ENCODE measurements at places on chromosomes 12 and 14.

DNA sequence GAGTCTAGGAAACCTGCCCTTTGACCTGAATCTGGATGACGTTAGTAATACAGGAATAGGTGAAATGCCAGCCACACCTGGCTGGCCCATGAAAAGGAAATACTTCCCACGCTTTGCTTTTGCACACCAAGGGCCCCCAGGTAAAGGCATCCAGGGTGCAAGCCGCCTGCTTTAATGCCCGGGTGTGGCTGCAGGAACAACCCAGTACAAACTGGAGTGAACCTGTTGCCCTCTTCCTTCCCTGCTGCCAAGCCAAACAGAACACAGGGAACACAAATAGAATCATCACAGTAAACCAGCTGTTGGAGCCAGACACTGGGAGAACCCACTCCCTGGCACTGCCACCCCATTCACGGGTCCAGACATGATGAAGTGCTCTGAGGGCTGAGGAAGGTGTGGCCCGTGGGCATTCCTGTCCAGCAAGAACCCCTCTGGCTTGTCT, 24.2 kb upstream of the FOS start:
- H3K27ac ChIP-seq = peak overlapping the region; percentile 85
- H3K4me3 ChIP-seq = no peak overlapping the region
- no peaks in the 10 kb centered on the region for H3K36me3 ChIP-seq
- DNase-seq = peak; percentile 78
- H3K27me3 ChIP-seq = no peaks in the 10 kb centered on the region

- no peak overlapping the region for H3K27ac ChIP-seq
- DNase-seq = no peak
- H3K4me1 ChIP-seq = no peaks in the 10 kb centered on the region
- no peaks in the 10 kb centered on the region for H3K36me3 ChIP-seq
- H3K4me3 ChIP-seq = no peak overlapping the region
Measured at GRCh38 chr14:57851354-57851753, 14.5 kb downstream of the SLC35F4 start.

DNA sequence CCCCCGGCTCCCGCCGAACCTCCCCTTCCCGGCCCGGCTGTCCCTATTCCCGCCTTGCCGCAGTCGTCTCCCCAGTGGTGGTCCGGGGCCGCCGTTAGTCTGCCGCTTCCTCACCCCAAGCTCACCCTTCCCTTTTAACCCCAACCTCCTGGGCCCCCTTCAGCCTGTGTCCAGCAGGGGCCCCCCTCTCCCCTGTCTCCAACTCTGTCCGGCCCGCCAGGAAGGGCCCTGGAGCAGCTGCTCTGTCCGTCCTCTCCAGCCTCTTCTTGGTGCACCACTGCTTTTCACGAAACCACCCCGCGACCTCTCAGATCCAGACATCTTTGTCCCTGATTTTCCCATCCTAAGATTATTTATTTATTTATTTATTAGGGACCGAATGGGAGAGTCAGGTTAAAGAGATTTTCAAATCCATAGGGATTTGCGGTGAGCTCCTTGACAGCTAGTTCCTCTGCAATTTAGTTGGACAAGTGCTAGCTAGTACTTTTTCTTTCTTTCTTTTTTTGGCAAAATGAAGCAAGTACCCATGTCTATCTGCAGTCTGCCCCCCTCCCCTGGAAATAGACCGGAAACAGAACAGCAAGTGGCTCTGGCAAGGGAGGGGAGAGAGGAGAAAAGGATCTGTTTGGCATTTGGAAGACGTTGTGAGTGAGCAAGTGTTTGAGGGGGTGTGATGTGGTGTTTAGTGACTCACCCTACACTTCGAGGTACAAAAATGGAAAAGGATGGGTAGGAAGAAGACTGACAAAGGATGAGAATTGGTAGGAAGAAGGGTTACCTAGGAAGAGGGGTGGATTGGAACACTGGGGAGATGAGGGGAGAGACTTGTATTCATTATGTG, 632 bp downstream of the UBR7 start:
- no peaks in the 10 kb centered on the region for H3K27me3 ChIP-seq
- H3K36me3 ChIP-seq = no peaks in the 10 kb centered on the region
- H3K27ac ChIP-seq = peak overlapping the region; percentile 85
- no peak for DNase-seq
- H3K4me3 ChIP-seq = peak overlapping the region; percentile 84
- H3K4me1 ChIP-seq = peaks cover 5% of the 10 kb centered on the region

GRCh38 chr12:21538061-21538653, 12.1 kb downstream of the SPX start:
- no peaks in the 10 kb centered on the region for H3K36me3 ChIP-seq
- no peaks in the 10 kb centered on the region for H3K27me3 ChIP-seq
- no peak overlapping the region for H3K4me3 ChIP-seq

DNA sequence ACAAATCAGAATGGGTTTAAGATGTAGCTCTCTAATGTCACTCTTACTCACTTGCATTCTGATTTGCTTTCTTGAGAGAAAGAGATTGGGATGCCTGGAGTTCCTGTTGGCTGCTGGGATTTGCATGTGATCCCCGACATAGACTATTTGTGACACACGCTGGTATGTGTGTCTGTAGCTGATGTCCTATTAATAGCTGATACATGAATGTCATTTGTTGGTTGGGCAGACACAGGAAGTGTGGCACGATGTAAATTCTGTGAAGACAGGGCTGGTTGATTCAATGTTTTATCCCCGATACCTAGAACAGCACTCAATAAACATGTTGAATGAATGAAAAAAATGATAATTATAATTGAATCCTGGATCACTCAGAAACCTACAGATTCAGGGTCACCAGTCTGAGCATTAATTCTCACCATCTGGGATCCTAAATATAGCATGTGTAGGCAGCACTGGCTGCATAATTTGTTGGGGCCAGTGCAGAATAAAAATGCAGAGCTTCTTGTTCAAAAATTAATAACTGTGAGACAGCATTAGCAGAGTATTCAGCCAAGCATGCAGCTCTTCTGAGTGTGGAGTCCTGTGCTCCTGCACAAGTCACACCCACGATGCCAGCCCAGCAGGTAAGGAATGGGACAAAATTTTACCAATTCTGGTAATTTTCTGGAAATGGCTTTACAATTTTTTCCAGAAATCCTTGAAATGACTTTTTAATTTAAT, 35.5 kb upstream of the SOCS2 start:
- no peaks in the 10 kb centered on the region for H3K4me1 ChIP-seq
- DNase-seq = no peak
- H3K27ac ChIP-seq = no peak overlapping the region

DNA sequence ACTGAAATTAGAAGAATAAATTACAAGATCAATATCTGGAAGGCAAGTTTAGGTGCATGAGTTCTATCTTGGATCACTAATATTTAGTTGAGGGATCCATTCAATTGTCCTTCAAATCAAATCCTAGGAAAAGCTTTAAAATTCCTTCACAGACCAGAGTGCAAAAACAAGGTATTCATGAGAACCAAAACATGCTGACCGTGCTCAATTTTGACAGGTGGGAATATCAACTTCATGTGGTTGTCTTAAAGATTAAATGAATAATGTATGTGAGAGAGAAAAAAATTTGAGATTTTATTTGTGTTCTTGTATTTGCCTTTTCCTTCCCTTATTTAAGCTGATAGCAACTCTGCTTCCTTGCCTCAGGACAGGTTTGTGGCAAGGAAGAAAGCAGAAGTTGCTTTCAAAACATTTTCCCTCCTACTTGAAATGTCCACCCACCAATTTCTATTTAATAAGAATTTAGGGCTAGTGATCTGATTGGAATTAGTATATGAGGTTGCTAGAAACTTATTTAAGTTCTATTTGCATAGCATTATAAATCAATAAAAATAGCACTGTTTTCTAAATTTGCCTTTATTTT, 4.9 kb upstream of the PPP1R12A start:
- no peaks in the 10 kb centered on the region for H3K36me3 ChIP-seq
- no peak overlapping the region for H3K27ac ChIP-seq
- no peaks in the 10 kb centered on the region for H3K27me3 ChIP-seq
- H3K4me1 ChIP-seq = no peaks in the 10 kb centered on the region
- no peak overlapping the region for H3K4me3 ChIP-seq

- peak overlapping the region; percentile 67 for H3K4me3 ChIP-seq
- DNase-seq = no peak
- no peaks in the 10 kb centered on the region for H3K36me3 ChIP-seq
- no peaks in the 10 kb centered on the region for H3K27me3 ChIP-seq
- H3K4me1 ChIP-seq = peaks cover 6% of the 10 kb centered on the region
Measured at GRCh38 chr14:102316338-102316742, 3.2 kb upstream of the ZNF839 start.

- no peaks in the 10 kb centered on the region for H3K27me3 ChIP-seq
- H3K36me3 ChIP-seq = no peaks in the 10 kb centered on the region
- H3K27ac ChIP-seq = no peak overlapping the region
- no peak for DNase-seq
- H3K4me1 ChIP-seq = no peaks in the 10 kb centered on the region
Measured at GRCh38 chr12:84760091-84760865, 152.3 kb downstream of the SLC6A15 start.

DNA sequence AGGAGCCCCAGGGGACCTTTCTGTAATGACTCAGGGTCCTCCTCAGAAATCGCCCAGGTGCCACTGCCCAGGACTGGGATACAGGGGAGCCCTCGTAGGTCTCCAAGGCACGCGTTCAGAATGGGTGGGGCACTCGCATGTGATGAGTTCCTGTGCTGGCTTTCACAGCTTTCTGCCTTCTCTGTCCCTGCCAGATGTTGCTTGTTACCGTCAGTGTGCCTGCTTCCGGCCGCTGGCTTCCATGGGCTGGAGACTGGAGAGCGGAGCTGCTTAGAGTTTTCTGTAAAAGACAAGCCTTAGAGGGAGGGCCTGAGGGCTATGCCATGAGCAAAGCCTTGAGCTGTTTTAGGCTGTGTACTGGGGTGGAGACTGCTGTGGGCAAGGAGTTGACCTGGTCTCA, 75.0 kb upstream of the SLC24A4 start:
- no peak overlapping the region for H3K27ac ChIP-seq
- no peaks in the 10 kb centered on the region for H3K4me1 ChIP-seq
- H3K36me3 ChIP-seq = no peaks in the 10 kb centered on the region
- H3K4me3 ChIP-seq = no peak overlapping the region
- no peak for DNase-seq

- H3K27me3 ChIP-seq = no peaks in the 10 kb centered on the region
- DNase-seq = no peak
- no peaks in the 10 kb centered on the region for H3K4me1 ChIP-seq
Measured at GRCh38 chr12:108638141-108638827, 4.6 kb upstream of the SELPLG start.
